Activated T-cell treated with anti-CD3 and anti-CD28 coated beads, Interleukin-2, amount 50 U/mL, for 72 hours (primary cell): ENCODE measurements at places on chromosomes 16 and 17. TPM values are rescaled to one million over a fixed set of nuclear protein-coding genes. Genes with fewer than 3 reads are reported as not detected.

Gene SPSB3
- 37.1 TPM for total RNA-seq

- peak; percentile 45 for DNase-seq
Observed at GRCh38 chr16:4693956-4694641, 737 bp downstream of the NUDT16L1 start.

DNA sequence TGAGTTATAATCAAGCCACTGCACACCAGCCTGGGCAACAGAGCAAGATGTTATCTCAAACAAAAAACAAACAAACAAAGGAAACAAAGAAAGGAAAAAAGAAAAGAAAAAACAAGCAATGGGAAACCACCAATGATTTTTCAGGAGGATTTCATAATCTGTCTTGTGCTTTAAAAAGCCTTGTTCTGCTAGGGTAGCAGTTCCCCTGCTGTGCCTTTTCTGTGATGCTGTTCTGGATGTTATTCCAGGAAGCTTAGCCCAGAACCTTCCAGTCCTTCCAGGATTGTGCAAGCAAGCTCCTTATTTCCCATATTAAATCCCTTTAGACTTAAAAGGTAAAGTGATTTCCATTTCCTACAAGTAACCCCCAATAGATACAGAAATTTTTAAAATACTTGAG is 171.1 kb downstream of the ABCC12 start:
- DNase-seq, result no peak

DNA sequence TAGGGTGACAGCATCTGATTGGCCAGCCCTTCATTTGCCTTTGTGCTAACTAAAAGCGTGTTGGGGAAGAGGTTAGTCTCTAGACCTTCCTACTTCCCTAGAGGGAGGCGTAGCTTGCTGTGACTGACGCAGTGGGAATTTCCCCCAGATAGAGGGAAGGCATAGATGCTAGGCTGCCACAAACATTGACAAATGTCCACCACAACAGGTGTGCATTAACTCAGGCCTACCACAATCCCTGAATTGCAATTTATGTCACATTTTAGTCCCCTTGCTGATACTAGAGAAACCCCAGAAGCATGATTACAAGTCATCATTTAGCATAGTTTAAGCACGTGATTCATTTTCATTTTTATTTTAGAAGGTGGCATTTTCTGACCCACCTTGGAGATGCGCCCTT is 76.3 kb upstream of the WSB1 start:
- no peak for DNase-seq

DNA sequence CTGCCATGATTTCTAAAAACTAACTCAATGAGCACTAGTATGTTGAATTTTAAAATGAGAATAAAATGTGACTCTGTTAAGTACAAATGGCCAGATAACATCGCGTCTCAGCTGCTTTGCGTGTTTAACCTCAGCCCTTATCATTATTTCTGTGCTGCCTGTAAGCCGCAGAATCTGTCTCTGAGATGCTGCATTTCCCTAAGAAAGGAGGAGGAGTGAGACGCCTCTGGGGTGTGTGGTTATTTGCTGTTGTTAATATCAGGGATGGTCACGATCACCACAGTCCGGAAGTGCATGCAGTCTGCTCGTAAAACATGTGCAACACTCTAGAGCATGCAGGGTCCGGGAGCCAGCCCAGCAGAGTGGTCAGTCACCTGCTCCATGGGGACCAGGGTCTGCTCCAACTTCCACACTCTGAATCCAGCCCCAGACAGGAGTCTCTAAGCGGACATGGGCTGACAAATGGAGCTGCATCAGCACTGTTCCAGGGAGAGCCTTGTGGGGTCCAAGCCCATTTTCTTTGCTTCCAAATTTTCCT is 342.5 kb downstream of the MAF start:
- no peak for DNase-seq

- peak; percentile 31 for DNase-seq
Observed at GRCh38 chr16:21645261-21645721, 7.1 kb downstream of the IGSF6 start.

- DNase-seq, result peak; percentile 19
Observed at GRCh38 chr17:1179112-1179817, 516 bp downstream of the ABR start.

GRCh38 chr16:83701494-83701893 is 106.3 kb upstream of the HSBP1 start:
- peak; percentile 5 for DNase-seq

Gene TNRC6A
- total RNA-seq, result 39.7 TPM

- DNase-seq, result no peak
Observed at GRCh38 chr16:65306722-65307121, 184.9 kb upstream of the CDH11 start.

- DNase-seq, result no peak
Observed at GRCh38 chr16:51807551-51807950, 656.5 kb upstream of the SALL1 start.

DNA sequence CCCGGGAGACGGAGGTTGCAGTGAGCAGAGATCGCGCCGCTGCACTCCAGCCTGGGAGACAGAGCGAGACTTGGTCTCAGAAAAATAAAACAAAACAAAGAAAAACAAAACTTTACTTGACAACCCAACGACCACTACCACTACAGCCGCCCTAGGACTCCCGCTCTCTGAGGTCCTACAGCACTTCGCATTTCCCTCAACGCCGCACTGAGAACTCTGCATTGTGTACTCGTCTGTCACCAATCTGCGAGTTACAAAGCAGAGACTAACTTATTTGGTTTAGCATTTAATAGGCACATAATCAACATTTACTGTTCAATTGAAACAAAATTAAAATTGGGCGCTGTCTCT is 479 bp upstream of the ZNF207 start:
- no peak for DNase-seq

DNA sequence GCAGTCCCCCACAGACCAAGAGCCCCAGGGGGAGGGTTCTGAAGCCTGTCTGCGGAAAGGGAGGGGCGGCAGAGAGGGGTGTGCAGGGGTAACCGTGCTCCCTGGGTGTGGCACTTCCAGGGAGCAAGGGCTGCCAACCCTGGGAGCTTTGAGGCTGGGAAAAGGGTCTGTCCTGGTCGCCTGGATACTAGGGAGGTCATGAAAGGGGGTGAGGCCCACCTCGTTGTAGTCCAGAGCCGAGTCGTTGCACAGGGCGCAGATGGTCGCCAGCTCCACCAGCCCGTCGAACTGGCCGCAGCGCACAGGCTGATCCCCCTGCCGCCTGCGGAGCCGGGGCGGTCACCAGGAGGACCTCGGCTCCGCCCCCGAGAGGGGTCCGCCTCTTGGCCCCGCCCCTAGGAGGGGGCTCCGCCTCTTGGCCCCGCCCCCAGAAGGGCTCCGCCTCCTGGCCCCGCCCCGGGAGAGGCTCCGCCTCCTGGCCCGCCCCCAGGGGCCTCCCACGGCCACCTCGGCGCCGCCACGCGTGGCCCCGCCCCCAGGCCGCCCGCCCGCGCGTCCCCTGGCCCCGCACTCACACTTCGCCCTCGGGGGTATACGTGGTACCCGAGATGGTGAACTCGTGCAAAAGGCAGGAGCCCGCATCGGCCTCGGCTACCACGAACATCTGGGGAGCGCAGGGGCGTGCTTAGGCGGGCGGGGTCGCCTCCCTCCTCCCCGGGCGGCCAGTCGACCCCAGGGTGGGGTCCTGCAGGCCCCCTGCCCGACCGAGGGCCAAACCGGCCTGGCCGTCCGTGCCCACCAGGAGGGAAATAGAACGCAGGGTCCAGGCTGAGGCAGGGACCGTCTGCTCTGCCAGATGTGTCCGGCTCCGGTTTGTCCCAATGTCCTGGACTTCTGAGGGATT is 19.5 kb downstream of the ATP2A3 start:
- DNase-seq, result peak; percentile 61

DNA sequence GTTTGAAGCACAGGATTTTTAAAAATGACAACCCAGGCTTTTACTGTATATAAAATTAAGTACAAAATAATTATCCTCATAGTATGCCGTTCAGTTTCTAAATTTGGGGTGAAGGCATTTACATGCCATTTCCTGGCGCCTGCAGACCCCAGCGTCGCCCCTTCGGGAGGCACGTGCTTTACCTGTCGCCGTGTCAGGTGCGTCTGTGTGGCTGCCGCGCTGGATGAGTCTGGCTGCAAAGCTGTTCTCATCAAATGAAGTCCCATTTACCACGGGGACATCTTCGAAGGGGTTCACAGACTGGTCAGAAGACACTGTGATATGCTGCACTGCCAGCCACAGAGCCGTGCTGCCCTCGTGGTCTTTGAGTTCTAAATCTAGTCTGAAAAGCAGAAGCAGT is 51.8 kb downstream of the CYB5D2 start:
- no peak for DNase-seq

Gene LUC7L3
- total RNA-seq, result 190 TPM

Gene KRT9
- not detected for total RNA-seq

Gene GRN
- total RNA-seq, result 58.7 TPM

DNA sequence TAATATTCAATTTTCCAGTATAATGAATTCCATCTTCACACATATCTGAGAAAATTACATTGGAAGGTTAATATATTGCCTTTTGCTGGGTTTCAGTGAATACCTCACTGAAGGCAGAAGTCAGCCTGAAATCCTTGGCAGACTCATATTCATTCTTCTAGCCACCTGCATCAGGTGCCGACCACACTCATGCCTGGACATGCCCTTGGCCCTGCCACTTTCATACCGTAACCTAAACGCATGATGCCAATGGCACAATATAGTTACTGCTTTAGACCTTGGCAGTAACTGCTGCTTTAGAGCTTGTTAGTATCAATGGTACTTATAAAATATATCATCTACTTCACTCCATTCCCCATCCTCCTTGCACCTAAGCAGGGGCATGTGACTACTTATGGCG is 817.6 kb upstream of the CDH8 start:
- DNase-seq, result no peak

DNA sequence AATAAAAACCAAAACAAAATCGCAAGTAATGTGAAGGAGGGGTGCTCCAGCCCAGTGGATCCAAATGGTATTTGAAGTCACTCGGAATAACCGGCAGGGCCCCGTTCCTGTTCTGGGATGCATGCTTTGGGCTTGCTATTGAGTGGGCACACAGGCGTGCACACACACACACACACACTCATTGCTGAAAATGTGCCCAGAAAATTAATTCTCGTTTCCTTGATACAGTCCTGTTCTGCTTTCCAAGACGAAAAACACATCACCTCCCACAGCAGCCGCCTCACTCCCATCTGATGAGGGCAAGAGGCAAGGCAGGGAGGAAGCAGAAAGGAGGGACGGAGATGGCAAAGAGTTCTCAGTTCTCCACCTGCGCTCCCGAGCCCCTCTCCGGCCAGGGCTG is 62.2 kb upstream of the SDK2 start:
- DNase-seq, result no peak

Gene TLCD2
- 0.70 TPM for total RNA-seq

DNA sequence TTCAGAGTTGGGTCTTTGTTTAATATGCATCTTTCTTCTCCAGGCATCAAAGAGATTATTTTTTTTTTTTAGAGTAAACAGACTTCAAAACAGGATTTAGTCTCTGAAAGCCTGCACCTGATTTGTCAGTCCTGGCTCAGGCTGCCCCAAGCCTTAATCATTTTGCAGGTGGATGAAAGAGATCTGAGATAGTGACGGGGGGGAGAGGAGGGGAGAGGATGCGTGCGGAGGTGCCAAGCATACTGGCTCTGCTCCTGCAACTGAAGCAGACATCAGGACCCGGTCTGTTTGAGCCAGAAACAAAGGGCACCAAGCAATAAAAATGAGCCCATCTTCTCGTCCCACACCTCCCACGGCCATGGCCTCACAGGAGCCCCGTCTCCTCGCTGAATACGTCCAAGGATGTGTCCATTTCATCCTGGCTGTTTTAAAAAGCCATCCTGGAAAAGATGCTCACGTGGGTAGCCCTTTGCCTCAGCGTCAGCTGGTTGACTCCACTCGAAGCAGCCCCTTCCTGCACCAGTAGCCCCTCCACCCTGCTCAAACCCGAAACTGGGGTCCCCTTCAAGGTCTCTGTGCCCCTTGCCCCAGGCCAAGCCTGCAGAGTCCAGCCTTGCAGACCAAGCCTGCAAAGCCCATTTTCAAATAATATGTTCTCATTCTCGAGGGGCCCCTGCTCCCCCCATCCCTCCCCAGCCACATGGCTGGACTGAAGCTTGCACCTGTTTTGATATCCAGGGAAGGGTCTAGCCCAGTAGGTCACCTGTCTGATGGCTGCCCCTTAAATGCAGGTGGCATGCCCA is 84.8 kb upstream of the TNRC6C start:
- no peak for DNase-seq
